ENCODE measurements at places on chromosomes 5 and 9.

- no peak for DNase-seq
Measured at GRCh38 chr9:257957-258356, 43.3 kb downstream of the DOCK8 start.

GRCh38 chr5:64165500-64166200 is at the start of gene RNF180:
Gene RNF180, plus strand, starts transcription at chr5:64165843. Its CDS starts 34,965 bp downstream, at chr5:64200808.
- peak; percentile 45 for DNase-seq

GRCh38 chr9:134053401-134053871 is 14.4 kb downstream of the BRD3 start:
- DNase-seq, result no peak

DNA sequence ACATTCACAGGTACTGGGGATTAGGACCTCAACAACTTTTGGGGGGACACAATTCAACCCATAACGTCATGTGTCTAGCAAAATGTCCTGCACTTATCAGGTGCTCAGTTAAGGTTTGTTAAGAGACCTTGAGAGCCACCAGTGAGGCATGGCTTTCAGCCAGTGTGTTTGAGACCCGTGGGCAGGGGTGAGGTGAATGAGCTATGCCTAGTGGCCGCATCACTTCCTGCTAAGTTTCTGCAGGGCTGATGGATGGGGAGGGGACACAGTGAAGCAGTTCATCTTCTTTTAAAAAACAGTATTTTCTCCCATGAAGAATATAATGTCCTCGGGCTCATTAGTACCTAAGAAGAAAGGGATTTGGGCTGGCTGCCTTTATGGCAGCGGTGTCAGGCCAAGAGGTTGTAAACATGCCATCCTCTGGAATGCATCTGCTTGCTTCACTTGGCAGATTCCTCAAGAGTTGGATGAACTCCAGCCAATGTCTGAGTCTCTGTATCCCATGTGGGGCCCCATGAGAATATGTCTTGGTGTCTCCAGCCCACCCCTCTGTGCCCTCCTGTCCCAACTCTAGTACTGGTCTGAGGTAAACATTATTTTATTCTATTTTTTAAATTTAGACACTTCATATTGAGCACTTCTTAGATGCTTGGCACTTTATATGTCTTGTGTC is 282.2 kb downstream of the CWC27 start:
- DNase-seq, result no peak

- DNase-seq, result no peak
Measured at GRCh38 chr5:145915970-145916638, 20.3 kb upstream of the SH3RF2 start.

DNA sequence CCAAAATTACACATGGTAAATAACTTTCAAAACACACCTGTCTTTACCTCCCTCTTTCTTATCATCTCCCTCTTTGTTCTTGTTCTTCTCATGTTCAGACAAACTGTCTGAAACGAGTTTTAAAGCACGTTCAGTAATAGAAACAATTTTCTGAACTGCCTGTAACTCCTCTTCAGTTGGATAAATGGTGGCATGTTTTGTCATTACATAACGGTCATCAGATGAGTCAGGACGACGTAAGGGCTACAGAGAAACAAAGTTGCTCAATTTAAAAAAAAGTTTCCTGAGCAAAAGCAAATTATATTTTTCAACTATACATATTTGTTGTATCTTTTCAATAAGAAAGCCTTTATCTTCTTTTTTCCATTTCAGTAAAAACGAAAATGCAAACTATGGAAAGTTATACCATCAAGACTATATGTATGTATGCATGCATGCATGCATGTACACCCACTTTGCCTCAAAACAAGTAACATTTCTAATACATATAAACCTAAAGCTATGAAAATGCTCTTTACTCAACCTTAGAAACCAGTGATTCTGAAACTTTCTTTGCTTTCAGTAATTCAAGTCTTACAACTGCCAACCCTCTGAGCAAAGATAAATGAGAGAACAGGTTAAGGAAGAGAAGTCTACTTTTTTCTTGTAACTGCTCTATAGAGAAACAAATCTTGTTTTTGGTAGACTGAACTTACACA is 56.0 kb downstream of the ZFR start:
- DNase-seq, result no peak

- DNase-seq, result no peak
Measured at GRCh38 chr9:117491491-117491890, 76.6 kb upstream of the ASTN2 start.

DNA sequence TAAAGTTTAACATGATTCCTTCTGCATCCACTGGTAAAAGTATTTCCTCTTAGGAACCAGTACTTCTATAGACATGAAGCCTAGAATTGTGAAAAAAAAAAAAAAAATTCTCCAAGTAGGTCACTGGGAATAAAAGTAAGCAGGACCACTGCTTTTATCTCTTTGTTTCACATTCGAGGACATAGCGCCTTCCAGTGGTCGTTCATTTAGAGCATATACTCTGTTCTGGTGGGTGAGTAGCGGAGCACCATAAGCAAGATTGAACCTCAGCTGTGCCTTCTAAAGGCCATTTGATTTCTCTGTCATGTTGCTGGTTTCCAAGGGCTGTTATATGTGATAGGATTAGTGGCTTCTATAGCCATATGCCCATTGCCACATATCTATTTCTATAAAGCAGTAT is 393.1 kb downstream of the TMEM232 start:
- DNase-seq, result peak; percentile 13

DNA sequence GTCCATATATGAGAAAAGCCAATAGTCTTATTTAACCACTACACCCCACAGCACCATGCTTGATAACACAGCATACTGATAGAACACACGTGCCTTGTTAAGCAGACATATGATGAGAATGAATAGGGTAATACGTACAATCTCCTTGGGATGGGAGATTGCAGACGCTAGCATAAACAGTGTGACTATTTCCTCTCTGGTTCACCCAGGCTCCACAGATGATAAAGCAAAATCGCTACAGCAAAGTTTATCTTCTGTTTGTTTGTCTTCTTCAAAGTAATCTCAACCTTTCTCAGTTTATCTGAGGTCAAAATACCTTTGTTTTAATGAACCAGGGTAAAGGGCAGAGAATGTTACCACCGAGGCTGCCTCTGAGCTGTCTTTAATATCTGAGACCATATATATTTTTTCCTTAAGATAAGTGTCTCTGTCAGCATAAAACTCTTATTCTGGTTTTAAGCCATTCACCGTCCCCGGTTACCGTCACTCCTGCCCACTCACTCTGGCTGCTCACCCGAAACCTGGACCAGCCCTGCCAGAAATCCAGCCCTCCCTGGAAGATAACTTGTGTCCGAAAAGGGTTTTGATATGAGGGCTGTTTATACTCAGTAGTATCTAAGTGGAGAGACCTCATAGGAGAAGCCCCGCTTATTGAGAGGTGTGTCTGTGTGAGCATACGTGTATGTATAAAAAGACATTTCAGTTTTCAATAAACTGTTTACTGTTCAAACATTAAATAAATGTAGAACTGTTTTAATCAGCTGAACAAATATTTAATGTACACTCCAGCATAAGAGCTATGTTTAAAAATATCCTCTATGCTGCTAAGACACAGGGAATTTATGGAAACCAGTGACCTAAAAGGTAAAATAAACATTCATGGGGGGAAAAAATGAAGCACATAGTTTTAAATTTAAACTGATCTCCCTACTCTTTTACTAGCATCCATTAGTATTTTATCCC is 465.4 kb downstream of the RASEF start:
- no peak for DNase-seq

- no peak for DNase-seq
Measured at GRCh38 chr5:149089796-149090195, 26.9 kb upstream of the SH3TC2 start.

DNA sequence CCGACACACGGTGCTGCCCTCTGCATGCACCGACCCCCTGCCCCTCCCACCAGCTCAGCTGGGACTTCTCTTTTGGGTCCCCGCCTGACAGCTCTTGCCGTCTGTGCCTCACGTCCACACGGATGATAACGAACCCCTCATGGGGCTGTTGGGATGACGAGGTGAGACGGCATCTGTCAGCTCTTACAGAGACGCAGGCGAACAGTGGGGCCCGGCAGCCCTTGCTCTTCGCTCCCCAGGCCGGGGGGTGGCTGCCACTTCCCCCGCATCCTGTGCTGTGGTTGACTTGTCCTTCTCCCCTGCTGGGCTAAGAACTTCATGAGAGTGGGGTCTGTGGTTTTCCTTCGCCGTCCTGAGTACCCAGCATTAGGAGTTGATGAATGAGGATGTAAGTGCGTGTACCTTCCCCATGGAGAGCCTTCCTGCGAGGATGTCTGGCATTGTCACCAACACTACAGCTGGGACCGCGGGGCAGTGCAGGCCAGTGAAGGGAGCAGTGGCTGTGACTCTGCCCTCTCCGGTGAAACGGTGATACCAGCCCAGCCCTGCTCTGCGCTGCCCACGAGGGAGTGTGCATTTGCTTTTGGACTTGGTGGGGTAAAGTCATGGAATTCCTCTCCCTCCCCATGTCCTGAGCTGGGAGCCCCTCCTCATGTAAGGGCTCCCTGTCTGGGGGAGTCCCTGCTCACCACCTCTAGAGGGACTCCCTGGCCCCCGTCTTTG is 23.2 kb downstream of the HK3 start:
- no peak for DNase-seq

DNA sequence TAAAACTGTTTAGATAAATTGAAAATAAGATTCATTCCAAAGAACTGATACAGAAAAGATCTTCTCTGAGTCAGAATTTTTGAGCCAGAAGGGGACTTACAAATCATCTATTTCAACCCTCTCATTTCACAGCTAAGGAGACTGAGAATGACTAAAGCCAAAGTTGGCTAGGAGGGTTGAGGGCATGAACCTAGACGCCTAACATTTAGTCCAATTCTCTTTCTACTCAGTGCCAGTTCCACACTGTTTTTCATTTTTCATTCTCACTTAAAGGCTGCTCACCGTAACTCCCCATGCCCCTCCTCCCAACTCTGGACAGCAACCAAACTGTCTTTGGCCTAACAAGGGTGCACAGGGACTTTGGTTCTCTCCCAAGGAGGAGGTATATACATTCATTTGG is 364.0 kb downstream of the NDUFS4 start:
- no peak for DNase-seq

- DNase-seq, result no peak
Measured at GRCh38 chr5:164091836-164092235, 586.4 kb downstream of the MAT2B start.

- no peak for DNase-seq
Measured at GRCh38 chr9:26665666-26666065, 226.9 kb downstream of the CAAP1 start.

DNA sequence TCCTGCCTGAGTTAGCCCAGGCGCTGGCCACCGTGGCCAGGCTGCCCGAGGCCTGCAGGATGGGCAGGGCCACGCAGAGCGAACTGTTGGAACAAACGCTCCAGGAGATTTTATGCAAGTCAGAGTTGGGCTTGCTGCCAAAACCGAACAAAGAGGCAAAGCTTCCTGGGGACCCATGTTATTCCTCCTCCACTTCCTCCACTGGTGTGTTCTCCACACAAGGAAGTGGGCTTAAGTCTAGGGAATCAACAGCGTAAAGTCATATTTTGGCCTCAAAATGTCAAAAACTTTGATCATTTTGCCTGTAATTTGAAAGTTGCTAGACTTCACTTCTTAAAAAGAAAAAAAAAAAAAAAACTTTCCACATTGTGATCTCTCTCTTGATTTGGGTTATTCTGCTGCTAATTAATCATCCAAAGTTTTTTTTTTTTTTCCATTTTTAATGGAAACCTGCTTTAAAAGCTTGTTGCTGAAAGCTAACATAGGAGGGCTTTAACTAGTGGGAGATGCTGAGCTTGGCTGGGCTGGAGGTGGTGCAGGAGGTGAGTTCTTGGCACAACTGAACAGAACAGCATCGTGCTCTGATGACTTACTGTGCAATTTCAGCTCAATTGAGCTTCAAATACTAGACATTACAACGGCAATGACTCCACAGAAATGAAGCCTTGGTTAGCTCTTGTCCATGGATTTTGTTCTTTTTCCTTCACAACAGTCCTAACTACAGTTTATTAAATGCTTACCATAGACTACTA is 73.0 kb downstream of the PTPDC1 start:
- peak; percentile 44 for DNase-seq

GRCh38 chr5:138792195-138792790 is 39.1 kb downstream of the CTNNA1 start:
- DNase-seq, result no peak

- no peak for DNase-seq
Measured at GRCh38 chr5:1974501-1975405, 92.0 kb upstream of the IRX4 start.

GRCh38 chr9:17739736-17740135 is 160.9 kb downstream of the SH3GL2 start:
- no peak for DNase-seq

Data from HEK293T (cell line).